IPS-NIHi11 (cell line): ENCODE measurements at places on chromosomes 13 and 19.

DNA sequence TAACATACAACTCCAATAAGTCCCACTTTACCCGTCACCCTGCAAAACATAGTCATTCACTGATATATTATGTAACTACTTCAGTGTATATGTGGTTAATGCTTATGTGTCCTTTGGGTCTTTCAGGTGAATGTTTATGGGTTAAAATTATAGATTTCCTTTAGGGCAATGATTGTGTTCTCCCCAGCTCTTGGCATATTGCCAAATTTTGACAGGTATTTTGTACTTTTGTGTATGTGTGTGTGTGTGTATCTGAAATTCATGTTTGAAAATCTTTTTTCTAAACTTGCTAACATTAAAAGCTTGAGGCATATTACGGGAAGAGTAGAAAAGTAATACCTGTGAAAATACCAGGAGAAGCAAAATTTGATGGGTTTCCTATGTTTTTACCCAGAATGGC is 8.2 kb downstream of the CDK8 start:
- DNase-seq, result no peak

- DNase-seq, result no peak
These were observed 150.5 kb downstream of the TEX29 start for GRCh38 chr13:111470933-111471332.

- DNase-seq, result no peak
These were observed 31.6 kb downstream of the SHISA2 start for GRCh38 chr13:26019881-26020870.

DNA sequence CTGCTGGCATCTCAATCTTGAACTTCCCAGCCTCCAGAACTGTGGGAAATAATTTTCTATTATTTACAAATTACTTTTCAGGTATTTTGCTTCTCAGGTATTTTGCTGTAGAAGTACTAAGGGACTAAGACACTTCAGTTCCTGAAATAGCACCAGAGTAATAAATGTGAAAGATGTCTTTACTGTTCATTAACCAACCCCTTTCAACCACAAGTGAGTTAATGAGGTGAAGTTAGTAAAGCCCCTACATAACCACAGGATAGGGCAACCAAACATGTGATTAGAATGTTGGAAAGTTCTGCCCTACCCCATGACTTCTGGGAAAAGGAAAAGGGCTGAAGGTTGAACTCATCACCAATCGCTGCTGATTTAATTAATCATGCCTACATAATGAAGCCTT is 2.7 kb upstream of the ZNF345 start:
- no peak for DNase-seq

DNA sequence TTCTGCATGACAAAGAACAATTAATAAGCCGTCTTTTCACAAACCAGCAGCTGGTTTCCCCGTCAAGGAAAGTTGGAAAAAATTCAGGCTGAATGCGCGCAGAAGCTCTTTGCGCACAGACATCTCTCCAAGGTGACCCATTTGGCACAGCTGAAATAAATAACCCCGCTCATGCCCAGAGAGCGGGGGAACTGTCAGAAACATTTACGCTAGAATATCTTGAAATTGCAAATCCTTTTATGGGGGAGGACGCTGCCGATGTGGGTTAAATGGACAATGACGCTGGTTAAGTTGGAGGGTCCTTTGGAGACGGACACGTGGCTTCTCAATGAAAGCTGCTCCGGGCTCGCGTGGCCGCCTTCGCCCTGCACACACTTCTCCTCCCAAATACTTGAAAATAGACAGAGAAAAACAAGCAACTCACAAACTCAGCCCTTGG is 30.6 kb downstream of the GSX1 start:
- no peak for DNase-seq

- DNase-seq, result peak; percentile 81
These were observed at the start of gene COL5A3 for GRCh38 chr19:10010247-10010691. Gene COL5A3 (minus strand): TSS chr19:10010504. CDS start chr19:10010385, 119 bp downstream.

- no peak for DNase-seq
These were observed 20.6 kb upstream of the METTL21C start for GRCh38 chr13:102715447-102715846.

- no peak for DNase-seq
These were observed 351.4 kb downstream of the KCNRG start for GRCh38 chr13:50366488-50367174.

DNA sequence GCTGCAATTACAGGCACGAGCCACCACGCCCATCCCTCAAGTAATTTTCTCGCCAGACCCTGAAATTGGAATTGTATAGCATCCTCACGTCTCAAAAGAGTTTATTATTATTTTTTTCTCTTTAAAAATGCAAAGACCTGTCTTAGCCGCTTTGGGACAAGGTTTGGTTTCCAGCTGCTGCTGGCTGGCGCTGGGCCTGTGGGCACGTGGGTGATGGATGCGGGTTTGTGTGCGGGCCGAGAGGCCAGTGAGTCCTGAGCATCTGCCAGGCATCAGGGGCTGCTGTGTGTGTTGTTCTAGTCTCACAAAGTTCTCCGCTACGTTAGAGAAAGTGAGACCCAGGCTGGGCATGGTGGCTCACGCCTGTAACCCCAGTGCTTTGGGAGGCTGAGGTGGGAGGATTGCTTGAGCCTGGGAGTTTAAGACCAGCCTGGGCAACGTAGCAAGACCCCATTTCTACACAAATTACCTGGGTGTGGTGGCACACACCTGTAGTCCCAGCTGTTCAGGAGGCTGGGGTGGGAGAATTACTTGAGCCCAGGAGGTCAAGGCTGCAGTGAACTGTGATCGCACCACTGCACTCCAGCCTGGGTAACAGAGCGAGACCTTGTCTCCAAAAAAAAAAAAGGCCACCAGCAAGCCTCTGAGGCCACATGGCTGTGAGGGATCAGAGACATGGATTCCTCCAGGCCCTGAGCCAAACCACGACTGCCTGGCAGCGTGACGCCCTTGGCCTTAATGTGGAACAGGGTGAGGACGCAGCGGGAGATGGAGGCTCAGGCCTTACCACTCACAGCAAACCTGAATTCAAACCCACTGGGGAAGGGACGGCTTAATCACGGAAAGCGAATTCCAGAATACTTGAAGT is 4.7 kb upstream of the TMPRSS9 start:
- no peak for DNase-seq

DNA sequence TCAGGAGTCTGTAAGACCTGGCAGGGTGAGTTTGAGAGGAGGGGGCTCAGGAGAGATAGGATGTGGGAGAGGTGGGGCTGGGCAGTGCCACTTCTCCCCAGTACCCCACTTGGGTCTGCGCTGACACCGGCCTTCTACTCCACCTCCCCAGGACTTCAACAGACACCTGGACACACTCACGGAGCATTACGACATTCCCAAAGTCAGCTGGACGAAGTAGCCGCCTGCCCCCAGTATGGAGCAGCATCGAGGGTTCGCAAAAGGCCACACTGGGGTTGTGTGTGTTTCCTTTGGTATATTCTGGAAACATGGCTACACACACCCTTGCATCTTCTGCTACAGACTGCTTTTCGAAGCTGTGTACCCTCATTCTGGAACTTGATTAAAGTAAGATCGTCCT is 5.5 kb downstream of the FAM32A start:
- DNase-seq, result no peak

DNA sequence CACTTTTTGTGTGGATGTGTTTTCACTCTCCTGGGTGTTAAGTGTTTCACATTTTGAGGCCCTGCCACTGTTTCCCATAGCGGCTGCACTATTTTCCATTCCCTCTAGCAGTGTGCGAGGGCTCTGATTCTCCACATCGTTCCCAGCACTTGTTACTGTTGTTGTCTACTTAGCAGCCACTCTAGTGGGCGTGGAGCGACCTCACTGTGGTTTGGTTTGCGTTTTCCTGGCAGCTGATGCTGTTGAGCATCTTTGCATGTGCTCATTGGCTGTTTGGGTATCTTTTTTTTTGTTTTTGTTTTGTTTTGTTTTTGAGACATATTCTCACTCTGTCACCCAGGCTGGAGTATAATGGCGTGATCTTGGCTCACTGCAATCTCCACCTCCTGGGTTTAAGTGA is 14.4 kb downstream of the NAXD start:
- DNase-seq, result no peak

- peak; percentile 87 for DNase-seq
These were observed 24.6 kb upstream of the SEMA6B start for GRCh38 chr19:4583961-4584669.
